Activated CD4-positive, alpha-beta T cell treated with anti-CD3 and anti-CD28 coated beads, Interleukin-2, amount 10 ng/mL, durations not matched to agents 7 days and 5 days (primary cell): ENCODE measurements at places on chromosomes 1 and 21. TPM values are rescaled to one million over a fixed set of nuclear protein-coding genes. Genes with fewer than 3 reads are reported as not detected.

The NPHS2 gene
- total RNA-seq = not detected

The NTRK1 gene
- 1.9 TPM for total RNA-seq

The PRPF38A gene
- total RNA-seq = 98.1 TPM

The MROH7 gene
- 0.12 TPM for total RNA-seq

GRCh38 chr1:41925712-41926111, 7.0 kb upstream of the HIVEP3 start:
- no peak for DNase-seq

- no peak for DNase-seq
These were observed 42.6 kb downstream of the KCNJ6 start for GRCh38 chr21:37873655-37874054.

- no peak for DNase-seq
These were observed 576.0 kb downstream of the KIF26B start for GRCh38 chr1:245730801-245731200.

DNA sequence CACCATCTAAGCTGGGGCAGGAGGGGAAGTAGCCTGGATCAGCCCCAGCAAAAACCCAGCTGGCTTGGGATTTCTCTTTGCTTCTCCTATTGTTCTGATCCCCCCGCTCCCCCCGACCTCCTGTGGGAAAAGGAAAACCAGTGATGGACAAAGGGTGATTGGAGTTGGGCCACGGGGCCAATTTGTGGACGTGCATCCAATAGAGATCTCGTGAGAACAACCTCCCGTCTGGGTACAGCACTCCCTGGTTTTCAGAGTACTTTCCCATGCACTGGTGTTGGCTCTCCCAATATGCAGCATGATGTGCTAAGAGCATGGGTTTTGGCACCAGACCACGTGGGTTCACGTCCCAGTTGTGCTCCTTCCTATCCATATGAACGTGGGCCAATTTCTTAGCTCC, 9.0 kb downstream of the BLACAT1 start:
- DNase-seq = no peak

- DNase-seq = no peak
These were observed 68.4 kb upstream of the TINAGL1 start for GRCh38 chr1:31507676-31508530.

DNA sequence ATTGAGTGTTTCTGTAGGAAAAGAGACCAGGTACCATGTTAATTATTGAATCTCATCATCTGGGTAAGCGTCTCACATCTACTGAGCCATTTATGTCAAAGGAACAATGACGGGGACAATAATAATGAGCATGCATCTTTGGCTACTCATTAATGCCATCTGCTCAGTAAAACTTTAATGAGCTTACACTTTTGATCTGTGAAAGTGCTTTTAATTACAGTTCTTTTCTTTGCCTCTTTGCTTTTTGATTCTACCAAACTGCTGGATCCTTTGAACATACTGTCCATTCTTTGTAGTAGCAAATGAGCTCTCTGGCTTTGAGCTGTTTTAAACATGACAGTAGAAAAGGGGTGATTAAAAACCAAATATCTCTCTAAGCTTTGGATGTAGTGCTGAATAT, 181.2 kb upstream of the IVNS1ABP start:
- DNase-seq = no peak

DNA sequence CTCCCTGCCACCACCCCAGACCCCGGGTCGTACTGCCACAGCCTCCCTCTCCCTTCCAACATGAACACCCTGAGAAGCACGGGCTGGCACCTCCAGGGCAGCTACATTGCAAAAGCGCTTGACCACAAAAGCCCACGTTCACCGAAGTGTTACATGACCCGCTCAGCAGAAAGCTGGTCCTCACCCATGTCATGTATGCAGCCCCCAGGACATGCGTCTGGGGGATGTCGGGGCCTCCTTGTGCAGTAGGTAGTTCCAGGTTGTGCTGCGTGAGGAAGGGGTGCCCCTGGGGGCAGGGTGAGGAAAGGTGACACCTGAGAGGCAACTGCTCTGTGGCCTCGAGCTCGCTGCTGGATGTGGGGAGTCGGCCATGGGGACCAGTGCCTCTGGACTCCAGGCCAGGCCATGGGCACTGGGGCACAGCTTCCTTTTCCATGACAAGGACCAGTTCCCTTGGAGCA, 102.0 kb upstream of the C1orf174 start:
- no peak for DNase-seq

GRCh38 chr1:172338295-172338735, 82.2 kb upstream of the C1orf105 start:
- DNase-seq = no peak
